ELF-1 (cell line): ENCODE measurements at places on chromosomes 4 and X.

GRCh38 chrX:39152106-39152649 is 350.9 kb downstream of the MID1IP1 start:
- DNase-seq: peak; percentile 89

- DNase-seq: no peak
Observed at GRCh38 chrX:40581336-40581920, 658 bp downstream of the ATP6AP2 start.

- no peak for DNase-seq
Observed at GRCh38 chrX:105753411-105753810, 68.9 kb upstream of the NRK start.

- DNase-seq: peak; percentile 80
Observed at GRCh38 chr4:56434599-56435139, 746 bp downstream of the PPAT start.

DNA sequence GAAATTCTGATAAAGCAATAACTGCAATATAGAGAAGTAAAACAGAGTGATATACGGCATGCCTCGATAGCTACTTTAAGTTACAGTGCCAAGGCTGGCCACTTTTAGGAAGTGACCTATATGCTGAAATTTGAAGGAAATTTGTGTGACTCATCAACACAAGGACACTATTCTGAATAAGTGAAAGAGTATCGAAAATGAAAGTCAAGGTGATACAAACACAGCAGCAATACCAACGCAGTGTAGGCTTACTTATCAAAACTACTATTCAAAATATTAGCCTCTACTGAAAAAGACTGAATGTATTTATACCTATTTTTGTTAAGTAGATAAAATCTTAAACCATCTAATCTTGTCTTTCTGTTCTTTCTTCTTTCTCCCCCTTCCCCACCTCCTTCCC is 459.9 kb upstream of the GNPDA2 start:
- DNase-seq: no peak
